ENCODE measurements at places on chromosomes 5 and 9.

DNA sequence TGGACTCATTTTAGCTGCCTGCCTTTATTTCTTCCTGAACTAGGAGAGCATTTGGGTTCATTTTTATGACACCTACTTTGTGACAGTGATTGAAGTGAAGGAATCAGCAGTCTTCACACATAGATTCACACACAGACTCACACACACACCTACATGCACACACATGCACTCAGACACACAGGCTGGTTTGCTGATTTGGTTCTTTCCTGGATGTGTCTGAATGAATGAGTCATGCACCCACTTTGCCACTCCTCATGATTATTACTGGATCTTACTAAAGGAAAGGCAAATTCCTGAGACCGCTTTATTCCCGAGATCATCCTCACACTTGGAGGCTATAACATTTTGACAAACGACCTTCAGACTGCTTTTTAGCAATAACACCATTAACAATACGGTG, 529.5 kb downstream of the AGTPBP1 start:
- DNase-seq: peak; percentile 75

DNA sequence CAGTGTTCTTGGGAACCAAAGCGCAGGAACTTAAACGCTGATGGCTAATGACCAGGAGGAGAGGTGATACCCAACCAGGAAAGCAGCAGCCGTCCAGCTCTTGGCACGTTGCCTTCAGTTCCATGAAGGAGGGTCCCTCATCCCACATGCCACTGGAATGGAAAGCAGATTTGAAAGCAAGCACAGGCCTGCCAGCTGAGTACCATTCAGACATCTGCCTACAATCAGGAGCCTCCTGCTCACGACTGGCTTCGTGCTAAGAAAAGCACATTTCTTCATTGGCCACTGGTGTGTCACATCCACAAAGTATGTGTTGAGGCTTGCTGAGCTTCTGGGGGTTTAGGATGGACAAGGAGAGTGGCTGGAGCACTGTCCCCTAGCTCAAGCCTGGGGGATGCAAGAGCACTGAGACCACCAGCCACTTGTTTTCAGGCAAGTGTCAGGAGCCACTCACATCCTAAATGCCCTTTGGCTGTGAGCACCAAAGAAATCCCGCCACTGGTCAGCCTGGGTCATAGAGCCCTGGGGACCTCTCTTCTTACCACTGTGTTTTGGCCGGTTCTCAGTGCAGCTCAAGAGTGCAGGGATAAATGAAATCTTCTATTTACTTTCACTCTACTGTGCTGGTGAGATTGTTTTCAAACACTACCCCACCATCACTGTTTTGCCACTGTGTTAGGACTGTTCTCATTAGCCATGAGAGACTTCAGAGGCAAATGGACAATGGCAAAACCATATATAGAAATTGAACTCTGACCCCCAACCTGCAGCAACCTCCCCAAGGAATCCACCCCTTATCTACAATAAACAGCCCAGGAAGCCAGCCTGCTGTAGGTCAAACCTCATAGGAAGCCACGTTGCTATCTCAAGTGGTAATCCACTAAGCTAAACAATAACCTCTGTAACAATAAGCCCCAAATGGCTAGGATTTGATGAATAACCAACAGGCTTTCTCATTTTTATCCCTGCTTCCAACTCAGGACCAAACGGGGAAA, 58.3 kb downstream of the MTX3 start:
- no peak for DNase-seq

- no peak for DNase-seq
These were observed 144.3 kb upstream of the PIK3R1 start for GRCh38 chr5:68071282-68071632.

- no peak for DNase-seq
These were observed 58.3 kb upstream of the NXNL2 start for GRCh38 chr9:88476491-88477271.

- DNase-seq: no peak
These were observed 12.2 kb upstream of the MROH2B start for GRCh38 chr5:41083306-41083705.

DNA sequence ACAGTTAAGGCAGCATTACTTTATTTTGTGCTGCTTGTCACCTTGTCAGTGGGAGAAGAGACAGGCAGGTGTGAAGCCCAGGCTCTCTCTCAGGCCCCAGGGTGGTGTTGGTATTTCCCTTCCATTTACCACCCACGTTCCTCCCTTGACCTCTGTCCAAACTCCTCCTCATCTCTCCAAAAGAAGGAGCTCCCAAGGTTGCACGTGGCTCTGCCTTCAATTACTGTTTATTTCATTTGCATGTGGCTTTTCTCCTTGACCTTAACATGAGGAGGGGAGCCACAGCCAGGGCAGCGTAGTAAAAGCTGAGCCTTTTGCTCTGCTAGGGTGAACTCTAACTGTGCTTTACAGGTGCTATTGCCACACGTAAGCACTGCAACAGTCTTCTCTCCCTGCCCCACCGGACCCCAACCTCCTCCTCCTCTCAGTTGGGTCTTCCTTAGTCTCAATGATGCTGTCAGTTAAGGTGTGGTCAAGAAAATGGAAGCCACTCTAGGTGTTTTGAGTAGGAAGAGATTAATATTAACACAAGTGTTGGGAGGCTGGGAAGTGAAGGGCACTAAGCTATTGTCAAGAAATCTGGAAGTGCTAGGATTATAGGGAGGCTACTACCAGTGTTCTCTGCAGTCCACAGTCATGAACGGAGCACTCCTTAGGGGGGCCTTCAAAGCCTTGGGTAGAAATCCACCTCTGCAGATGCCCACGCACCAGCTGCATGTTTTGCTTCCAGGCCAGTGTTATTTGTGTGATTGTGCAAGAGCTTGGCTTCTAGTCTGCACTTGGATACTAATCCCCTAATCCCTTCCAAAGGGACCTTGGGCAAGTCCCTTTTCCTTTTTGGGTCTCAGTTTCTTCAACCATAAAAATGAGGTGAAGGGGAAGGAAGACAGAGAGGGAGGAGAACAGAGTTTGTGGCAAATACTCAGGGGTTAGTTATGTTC, 3.9 kb upstream of the ALDH1B1 start:
- no peak for DNase-seq

- no peak for DNase-seq
These were observed 561.1 kb downstream of the EBF1 start for GRCh38 chr5:158538506-158539074.

DNA sequence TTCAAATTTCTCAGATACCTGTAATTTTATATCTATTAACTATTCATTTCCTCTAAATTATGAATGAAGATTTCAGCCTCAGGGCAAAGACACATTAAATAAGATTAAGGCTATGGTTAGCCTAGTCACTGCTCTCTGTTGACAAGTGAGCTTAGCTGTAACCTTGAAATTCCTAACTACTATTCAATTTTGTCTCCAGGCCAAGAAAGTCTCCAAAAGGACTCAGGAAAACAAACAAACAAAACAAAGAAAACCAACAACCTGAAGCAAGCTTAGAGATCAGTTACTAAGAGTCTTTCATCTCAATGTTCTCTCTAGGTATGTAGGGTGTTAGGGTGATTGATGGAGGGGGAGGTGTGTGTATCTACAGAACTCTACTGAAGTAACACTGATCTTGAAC, 9.6 kb upstream of the CTNNAL1 start:
- no peak for DNase-seq

- DNase-seq: no peak
These were observed at the start of gene PCDH12 for GRCh38 chr5:141958113-141958512. TSS of gene PCDH12 (minus strand) at chr5:141958202. CDS start at chr5:141957851, 351 bp downstream.

GRCh38 chr9:16485575-16486321, 384.7 kb downstream of the BNC2 start:
- DNase-seq: no peak

DNA sequence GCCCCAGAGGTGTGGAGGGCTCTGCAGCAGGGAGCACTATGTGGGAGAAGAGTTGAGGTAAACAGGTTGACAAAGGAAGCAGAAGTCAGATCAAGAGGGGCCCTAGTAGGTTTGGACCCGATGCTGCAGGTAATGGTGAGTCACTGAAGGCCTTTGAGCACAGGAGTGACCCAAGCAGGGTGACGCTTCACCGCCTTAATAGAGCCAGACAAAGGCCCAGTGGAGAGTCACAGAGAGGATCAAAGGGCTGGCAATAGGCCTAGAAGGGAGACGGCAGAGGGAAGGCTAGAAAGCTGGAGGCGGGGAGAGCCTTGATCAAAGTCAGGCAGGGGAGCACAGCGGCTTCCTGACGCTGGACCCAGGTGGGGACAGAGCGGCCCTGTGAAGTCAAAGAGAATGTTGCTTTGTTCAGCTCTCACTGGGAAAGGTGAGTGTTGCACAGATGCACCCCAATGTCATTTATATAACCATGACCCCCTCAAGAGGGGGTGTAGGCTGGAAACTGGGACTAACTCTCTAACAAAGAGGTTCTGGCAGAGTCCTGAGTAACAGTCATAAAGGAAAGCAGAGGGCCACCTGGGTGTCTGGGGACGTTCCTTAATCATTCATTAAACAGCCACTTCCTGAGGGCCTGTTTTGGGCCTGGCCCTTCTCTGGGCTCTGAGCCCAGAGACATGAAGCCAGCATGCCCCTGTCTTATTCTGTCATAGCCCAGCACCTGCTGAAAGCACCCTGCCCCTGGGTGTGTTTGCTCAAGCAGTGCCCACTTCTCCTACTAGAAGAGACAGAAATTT, 9.8 kb upstream of the CPLX2 start:
- no peak for DNase-seq

GRCh38 chr9:79630521-79631403, 59.0 kb downstream of the TLE4 start:
- DNase-seq: no peak

- no peak for DNase-seq
These were observed 39.5 kb upstream of the IQGAP2 start for GRCh38 chr5:76363352-76364225.

GRCh38 chr5:122429545-122430318, 117.7 kb downstream of the SNCAIP start:
- DNase-seq: no peak

GRCh38 chr5:137203011-137203632, 296.0 kb downstream of the SPOCK1 start:
- no peak for DNase-seq

- no peak for DNase-seq
These were observed 60.2 kb upstream of the PIP5K1B start for GRCh38 chr9:68644831-68645230.

GRCh38 chr5:171862624-171863023, 77.0 kb downstream of the SMIM23 start:
- DNase-seq: no peak

- no peak for DNase-seq
These were observed 69.4 kb upstream of the LHFPL2 start for GRCh38 chr5:78717674-78718584.

- peak; percentile 63 for DNase-seq
These were observed 572 bp downstream of the NR4A3 start for GRCh38 chr9:99822109-99822805.

DNA sequence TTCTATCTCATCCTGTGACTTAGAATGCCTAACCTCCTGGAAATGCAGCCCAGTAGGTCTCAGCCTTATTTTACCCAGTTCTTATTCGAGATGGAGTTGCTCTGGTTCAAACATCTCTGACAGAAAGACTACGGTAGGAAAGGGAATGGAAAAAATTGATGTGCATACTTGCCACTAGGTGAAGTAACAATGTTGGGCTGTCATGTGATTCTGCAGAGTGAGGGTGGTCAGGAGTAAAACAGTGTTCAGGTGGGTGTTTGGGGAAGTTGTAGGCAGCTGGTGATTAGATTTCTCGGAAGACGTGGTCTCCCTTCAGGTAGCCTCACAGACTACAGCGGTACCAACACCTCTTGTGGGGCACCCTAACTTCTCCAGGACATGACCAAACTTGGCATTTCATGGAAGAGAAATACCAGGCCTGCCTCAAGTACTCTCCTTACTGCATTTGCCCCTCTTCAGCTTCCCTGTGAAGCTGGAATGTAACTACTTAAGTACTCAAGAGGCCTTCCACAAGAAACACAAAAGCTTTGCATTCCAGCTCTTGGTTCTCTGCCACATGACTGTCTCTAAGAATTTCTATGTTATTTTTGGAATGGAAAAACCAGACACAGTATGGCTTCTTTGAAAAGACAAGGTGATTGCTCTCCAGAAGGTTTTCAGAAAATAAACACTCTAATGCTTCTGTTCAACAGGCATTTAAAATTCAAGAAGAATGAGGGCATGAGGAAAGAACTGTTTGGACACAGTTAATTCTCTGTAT, 17.4 kb upstream of the ENTREP1 start:
- DNase-seq: peak; percentile 57

DNA sequence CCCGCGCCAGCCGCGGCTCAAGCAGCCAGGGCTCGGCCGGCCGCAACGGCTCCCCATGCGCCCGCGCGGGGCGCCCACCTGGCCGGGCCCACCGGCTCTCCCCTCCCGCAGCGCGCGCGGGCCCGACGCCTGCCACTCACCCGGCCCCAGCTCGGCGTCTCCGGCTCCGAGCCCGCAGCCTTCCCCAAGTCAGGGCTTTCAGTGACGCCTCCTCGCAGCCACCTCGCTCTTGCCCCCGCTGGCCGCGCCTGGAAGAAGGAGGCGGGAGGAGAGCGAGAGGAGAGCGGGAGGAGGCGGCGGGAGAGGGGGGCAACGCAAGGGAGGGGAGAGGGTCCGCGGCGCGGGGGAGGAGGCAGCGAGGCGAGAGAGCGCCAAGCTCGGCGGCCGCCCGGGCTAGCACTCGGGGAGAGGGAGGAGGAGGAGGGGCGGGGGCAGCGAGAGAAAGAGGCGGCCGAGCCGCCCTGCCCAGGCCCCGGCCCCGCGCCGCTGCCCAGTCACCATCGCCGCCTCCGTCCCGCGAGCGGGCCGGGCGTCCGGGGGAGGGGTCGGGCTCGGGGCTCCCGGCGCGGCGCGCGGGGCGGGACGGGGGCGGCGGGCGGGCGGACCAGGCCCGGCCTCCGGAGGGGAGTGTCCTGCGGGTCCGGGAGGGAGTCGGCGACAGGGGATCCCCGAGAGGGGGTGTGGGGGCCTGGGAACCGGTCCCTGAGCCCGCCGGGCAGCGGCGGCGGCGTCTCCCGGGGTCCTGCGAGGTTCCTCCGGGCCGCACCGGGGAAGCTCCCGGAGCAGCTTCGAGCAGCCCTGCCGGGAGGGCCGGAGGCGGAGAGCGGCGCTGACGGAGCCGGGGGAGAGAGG, at the start of gene LHFPL2:
TSS of gene LHFPL2 (minus strand) at position 414 of the 852 bp plus-strand sequence. CDS start 138,559 bp downstream, outside the sequence.
- DNase-seq: no peak

GRCh38 chr9:106779796-106780195, 83.2 kb upstream of the ZNF462 start:
- no peak for DNase-seq

DNA sequence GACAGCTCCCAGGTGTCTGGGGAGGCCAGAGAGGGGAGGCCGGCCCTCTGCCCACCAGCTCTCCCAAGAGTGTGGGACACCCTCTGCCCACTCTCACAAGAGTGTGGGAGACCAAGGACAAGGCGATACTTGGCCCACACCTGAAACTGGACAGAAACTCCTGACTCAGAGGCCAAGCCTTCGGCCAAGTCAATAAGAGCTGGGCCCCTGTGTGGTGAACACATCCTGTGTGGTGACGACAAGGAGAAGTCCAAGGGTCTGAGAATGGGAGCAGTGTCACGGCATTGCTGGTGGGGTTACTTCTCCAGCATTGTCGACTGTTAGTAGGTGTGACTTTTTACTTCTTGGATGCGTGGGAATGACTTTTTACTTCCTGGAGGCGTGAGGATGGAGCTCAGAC, 14.6 kb upstream of the F2RL1 start:
- DNase-seq: no peak

DNA sequence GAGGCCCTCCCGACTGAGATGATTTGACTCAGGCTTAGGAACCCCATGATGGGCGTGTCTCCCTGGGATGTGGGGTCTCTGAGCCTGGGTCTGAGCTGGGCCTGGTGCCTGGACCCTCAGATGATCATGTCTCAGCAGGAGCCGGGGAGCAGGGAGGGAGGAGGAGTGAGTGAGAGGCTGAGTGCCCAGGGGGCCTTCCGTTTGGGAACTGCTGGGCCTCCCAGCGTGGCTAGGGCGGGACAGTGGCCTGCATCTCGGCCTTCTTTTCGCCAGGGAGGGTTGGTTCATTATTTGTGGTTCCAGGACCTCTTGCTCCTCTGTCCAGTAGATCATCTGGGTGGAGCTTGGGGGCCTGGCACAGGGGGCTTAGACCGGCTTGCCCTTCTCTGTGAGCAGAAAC, 5.6 kb downstream of the PRRX2 start:
- no peak for DNase-seq

All from COLO829 (cell line).